ENCODE measurements at places on chromosomes 4 and X.

DNA sequence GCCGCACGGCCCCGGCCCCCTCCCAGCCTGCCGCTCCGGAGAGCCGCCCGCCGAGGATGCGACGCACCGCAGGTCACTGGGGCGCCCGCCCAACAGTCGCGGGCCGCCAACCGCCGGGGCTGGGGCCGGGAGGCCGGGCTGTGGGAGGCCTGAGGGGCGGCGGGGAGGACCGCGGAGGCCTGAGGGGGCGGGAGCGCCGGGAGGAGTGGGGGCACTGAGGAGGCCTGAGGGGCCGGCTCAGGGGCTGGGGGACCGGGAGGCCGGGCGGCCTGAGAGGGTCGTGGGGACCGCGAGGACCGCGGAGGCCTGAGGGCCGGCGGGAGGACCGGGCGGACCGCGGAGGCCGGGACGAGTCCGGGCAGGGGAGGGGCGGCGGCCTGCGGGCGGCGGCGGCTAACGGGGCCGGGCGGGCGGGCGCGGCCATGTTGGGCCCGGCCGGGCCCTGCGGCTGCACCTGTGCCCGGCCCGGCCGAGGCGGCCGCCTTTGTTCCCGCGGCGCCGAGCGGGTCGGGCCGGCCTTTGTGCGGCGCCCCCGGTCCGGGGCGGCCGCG is 353 bp downstream of the NSD2 start:
- DNase-seq: peak; percentile 66

- no peak for DNase-seq
Measured at GRCh38 chr4:99252746-99253145, 33.7 kb upstream of the ADH6 start.

DNA sequence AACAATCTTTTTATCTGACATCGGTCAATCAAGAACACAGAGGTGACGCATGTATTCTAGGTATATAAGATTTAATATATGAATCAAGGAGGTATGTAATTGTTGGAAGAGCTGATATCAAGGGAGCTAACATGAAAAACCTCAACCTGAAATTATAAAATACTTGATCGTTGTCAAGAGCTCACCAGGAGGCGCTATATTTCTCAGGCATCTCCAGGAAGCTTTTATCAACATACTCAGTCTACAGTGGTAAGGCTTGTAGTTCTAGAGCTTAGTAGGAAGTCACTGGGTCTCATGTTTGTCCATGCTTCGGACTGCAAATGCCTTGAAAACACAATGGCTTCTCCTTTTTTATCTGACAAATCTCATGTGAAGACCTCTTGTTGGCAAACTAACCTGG is 156.1 kb downstream of the GRXCR1 start:
- no peak for DNase-seq

GRCh38 chr4:76278583-76278982 is 27.1 kb downstream of the FAM47E start:
- no peak for DNase-seq

Measured in adipocyte (in vitro differentiated cells).